ENCODE measurements at places on chromosomes 6 and 20.
A peak's percentile ranks its signal among the peaks of the same experiment; 100 is the strongest.

DNA sequence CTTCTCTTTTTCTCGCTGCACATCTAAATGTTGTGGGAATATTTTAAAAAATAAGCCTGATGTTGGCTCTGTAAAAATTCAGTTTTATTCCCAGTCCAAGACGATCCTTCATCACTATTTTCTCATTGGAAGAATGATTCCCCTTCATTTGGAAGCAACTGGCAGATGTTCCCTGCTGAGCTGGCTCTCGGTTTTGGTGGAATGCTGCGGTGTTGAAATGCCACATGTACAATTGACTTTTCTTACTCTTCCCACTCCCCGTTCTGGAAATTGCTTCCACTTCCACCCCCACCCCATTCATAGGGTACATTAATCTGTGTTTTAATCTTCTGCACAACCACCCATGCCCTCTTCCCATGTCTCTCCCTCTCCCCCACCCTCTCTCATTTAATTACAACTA, 496.3 kb upstream of the MAP3K7 start:
- DNase-seq: peak; percentile 25

GRCh38 chr6:169185692-169186485, 67.8 kb downstream of the THBS2 start:
- DNase-seq: no peak

- DNase-seq: no peak
Observed at GRCh38 chr20:50202677-50203076, 12.0 kb downstream of the CEBPB start.

- no peak for DNase-seq
Observed at GRCh38 chr6:156087487-156087886, 631.8 kb upstream of the NOX3 start.

- no peak for DNase-seq
Observed at GRCh38 chr6:159315562-159315961, 146.4 kb downstream of the FNDC1 start.

GRCh38 chr6:140029551-140029950, 655.1 kb upstream of the CITED2 start:
- no peak for DNase-seq

DNA sequence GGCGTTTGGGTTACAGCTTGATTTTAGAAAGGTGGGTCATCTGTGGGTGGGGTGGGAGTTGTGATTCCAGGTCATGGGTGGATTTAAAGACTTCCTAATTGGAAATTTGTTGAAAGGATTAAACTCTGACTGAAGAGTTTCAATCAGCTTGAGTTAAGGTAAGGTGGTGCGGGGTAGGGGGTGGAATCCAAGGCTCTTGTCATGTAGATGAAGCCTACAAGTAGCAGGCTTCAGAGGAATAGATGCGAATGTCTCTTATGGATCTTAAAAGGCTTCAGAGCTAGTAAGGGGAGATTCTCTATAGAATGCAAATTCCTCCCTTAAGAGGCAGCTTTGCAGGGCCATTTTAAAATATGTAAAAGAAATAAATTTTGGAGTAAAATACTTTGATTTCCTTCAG, 645.3 kb downstream of the FRK start:
- no peak for DNase-seq

DNA sequence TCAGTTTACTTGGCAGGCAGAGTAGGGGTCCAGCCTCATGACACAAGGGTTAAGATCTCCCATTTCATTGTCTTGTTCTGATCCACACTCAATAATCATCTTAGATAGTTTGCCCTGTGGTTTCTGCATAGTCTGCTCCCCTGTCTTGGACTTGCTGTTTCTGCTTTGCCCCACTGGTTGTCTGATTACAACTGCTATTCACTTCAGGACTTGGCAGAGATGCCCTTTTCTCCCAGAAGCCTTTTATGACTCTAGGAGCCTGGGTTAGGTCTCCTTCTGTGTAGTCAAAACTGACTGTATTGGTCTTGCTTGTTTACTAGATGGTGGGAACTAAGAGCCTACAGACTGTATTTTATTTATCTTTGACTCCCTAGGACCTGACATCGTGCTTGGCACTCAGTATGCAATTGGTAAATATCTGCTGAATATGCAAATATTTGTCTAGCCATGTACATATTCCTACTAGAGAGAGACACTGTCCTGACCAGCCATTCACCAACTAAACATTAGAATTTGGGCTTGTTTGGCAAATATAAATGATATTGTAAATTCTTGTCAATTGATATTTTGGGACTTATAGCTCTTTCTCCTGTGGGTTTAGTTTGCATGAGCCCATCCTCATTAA, 165.9 kb upstream of the KCNK16 start:
- no peak for DNase-seq

DNA sequence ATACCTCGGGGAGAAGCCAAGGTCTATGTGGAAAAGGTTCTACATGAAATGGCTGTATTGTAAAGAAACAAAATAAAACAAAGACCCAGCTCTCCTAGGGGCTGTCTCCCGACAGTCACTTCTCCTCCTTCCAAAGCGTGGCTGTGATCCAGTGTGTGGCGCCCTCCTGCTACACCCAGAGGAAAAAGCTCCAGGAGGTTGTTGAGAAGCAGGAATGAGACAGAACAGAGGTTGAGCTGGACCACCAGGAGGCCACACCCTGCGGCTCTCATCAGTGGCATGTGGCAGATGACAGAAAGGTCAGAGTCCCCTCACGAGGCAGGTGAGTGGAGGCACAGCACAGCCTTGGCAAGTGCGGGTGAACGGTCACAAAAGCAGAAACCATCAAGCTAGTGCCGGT, 236.0 kb downstream of the TBXT start:
- DNase-seq: no peak

DNA sequence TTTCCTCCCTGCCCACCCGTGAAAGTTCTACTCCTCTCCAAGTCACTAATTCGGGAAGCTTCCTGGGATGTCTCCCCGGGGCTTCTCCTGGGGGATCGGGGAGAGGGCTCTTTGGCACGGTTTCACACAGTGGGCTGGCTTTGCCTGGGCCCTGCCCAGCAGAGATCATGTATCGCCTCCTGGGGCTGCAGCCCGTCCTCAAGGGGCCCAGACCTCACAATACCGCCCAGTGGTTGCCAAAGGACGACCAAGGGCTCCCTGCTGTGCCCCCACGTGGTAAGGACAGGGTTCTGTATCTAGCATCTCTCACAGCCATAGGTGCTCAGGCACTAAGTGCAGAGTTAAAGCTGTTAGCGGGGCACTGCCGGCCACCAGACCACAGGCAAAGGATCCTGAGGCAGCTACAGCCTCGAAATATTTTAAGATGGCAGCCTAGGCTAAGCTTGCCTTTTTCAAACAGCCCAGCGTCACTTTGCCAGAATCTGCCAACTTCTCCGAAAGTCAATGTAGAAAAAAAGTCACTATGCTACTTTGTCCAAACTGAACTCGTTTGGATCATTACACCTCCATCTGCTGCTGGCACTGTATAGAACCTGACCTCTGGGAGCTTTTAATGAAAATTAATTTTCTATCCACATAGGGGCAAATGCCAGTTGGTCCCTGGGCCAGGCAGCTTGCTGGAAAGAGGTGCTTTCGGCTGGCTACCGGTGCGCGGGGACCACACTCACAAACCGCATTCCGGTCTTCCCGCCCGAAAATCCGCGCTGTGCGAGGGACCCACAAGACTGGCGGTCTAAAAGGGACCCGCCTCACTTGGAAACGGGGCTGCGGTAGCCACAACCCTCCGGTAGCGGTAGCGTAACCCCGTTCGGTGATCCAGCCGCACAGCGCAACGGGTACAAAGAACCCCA, 1.3 kb upstream of the NNAT start:
- no peak for DNase-seq

DNA sequence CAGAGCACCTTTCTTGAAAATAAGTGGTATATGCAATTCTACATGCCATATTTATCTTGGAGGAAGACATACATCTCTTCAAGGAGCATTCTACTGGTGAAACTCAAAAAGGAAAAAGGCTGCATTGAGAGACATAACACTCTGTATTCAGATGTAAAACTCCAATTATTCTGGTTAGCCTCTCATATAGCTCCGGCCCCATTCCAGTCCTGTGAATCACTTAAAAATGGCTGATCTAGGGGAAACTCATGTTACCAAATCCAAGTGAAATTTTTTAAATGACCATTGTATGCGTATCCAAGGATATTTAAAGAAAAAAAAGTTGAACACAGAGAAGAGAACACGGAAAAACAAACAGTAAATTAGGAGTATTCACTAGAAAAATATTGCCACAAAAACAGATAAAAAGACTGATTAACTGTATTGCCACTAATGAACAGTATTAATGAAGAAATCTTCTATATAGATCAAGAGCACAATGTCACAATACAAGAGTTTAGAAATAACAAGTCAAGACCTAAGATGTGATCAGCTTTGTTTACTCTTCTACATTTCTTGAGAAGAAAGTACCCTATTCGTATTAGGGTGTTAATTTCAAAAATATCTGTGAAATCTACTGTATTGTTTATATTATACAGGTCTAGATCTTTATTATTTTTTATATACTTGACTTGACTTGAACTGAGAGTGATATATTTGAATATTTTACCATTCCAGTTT, 124.5 kb upstream of the GJE1 start:
- no peak for DNase-seq

DNA sequence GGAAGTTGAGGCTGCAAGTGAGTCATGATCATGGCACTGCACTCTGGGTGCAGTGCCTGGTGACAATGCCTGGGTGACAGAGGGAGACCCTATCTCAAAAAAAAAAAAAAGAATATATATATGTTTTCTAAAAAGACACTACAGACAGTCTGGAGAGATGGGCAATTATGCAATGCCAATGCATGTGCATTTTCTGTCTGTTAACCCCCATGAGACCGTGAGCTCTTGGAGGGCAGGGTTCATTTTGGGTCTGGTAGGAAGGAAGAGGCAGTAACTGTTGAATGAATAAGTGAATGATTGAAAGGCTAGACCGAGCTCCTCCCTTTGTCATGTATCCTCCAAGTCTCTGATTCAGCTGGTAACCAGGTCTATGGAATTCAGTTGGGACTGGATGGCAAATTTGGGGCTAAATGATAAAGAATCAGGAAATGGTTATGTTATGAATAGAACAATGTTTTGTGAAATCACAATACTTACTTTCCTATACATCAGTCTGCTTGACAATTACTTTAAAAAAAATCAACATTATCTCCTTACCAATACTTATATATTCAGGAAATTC, 5.6 kb upstream of the BLCAP start:
- DNase-seq: no peak

- DNase-seq: no peak
Observed at GRCh38 chr6:143000811-143001210, 55.8 kb upstream of the HIVEP2 start.

DNA sequence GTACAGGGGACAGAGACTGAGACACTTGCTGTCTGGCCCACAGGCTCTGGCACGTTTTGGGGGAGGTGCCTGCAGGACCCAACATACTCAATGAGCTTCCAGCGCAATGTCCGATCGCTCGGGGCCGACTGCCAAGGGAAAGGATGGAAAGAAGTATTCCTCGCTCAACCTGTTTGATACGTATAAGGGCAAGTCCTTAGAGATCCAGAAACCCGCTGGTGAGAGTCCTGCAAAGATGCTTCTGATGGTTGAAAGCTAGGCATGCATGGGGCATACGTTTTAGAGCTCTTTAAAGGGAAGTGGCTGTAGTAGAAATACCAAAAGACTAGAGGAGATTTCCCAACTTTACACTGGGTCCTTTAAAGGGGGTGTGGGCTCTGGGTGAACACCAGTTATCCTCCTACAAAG, 2.2 kb downstream of the PRRC2A start:
- DNase-seq: no peak

DNA sequence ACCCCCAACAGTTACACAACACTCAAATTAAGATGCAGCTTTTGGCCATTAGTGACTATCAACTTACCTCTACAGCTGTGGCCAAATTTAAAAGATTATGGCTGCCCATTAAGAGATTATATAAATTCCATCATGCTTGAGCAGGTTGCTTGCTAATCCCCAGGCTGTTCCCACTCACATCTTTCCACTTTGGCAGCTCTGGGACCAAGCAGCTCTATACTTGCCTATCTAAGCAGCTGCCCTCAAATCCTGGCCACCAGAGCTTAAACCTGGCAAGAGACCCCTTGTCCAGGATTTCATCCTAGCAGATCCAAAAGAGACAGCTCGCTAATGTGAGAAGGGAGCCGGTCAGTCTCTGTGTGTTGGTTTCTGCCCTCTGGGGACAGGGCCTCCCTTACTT, 127.9 kb downstream of the SLC23A2 start:
- DNase-seq: no peak

- no peak for DNase-seq
Observed at GRCh38 chr20:47188540-47188939, 168.0 kb downstream of the ZMYND8 start.

DNA sequence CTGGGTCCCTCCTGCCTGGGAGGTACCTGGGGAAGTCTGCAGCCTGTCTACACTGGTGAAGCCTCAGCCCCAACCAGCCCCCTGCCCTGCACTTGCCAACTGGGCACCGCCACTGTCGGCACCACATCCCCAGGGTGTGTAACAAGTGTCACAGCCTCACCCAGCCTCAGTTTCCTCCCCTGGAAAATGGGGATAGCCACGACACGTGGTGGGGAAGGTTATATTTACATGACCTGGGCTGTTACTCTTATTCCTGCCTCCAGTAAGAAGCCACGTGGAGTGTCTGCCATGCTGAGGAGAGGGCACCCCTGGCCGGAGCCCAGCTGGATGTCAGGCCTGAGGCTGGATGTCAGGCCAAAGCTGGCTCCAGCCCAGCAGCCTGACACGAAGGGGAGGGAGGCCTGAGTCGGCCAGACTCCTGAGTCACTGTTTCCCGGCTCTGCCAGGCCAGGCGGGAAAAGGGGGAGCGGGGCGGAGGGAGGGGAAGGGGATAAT, 44.9 kb downstream of the SNAI1 start:
- no peak for DNase-seq

Data from NCI-H1694 treated with DMSO at 0.1 percent for 48 hours (cell line).